ENCODE measurements at places on chromosomes 6 and 20.
A peak's percentile ranks its signal among the peaks of the same experiment; 100 is the strongest.

GRCh38 chr20:36320898-36321695 is 15.0 kb downstream of the DLGAP4 start:
- no peak for DNase-seq

DNA sequence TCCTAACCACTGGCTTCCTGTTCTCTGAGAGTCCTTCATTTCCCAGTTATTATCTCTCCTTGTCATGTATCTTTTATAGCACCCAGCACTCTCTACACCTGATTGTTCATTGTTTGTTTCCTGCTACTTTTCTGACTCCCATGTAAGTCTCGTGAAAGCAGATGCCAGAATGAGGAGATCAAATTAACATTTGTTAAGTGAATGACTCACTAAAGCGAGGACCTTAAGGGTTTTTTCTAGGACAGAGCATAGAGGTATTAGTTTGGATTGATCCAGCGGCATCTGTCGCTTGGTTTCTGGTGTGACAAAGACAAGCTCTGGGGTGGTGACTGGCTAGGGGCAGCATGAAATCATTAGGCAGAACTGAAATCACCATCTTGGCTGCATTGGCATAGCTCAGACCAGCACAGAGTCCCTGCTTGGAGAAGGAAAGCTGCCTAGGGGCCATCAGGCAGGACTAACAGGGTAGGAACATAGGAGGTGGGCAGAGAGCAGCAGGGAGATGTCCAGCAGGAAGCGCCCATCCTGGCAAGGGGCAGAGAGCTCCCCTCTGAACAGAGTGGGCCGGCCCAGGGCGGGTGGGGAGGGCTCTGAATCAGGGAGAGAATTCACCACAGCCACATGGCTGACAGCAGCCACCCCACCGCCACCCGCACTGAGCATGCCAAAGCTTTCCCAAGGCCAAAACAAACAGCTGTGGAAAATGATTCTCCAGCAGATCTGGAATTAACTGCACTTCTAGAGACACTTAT is 97.1 kb upstream of the CEP85L start:
- no peak for DNase-seq

GRCh38 chr6:75268121-75268987 is 16.2 kb downstream of the TMEM30A start:
- DNase-seq, result no peak

DNA sequence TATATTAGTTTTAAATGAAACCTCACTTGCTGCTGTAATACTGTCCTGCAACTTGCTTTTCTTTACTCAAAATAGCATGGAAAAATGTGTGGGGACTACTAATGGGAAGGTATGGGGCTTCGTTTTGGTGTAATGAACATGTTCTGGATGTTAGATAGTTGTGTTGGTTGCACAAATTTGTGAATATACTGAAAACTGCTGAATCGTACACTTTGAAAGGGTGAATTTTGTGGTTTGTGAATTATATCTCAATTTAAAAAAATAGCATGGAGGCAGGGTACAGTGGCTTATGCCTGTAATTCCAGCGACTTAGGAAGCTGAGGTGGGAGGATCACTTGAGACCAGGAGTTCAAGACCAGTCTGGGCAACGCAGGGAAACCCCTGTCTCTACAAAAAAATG is 2.3 kb downstream of the BCAS4 start:
- DNase-seq, result no peak

DNA sequence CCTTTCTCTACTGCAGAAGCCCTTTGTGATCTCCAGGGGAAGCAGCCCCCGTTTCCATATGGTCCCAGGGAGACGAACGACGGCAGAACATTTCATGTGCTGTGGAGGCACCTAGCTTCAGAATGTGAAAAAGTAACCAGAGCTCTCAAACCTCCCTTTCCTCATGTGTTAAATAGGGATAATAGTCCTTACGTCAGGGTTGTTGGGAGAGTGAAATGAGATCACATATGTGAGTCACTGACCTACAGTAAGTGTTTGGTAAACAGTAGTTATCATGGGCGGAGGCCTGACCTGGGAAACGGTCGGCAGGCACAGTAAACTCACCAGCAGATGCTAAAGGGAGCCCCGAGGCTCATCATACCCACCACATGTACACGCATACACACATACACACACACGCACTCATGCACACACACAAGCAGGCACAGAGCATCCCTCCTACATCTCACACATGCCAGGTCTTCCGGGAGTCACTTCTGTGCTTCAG is 89.7 kb downstream of the LY86 start:
- DNase-seq, result no peak

GRCh38 chr20:9149796-9150195 is 80.9 kb downstream of the PLCB4 start:
- no peak for DNase-seq

DNA sequence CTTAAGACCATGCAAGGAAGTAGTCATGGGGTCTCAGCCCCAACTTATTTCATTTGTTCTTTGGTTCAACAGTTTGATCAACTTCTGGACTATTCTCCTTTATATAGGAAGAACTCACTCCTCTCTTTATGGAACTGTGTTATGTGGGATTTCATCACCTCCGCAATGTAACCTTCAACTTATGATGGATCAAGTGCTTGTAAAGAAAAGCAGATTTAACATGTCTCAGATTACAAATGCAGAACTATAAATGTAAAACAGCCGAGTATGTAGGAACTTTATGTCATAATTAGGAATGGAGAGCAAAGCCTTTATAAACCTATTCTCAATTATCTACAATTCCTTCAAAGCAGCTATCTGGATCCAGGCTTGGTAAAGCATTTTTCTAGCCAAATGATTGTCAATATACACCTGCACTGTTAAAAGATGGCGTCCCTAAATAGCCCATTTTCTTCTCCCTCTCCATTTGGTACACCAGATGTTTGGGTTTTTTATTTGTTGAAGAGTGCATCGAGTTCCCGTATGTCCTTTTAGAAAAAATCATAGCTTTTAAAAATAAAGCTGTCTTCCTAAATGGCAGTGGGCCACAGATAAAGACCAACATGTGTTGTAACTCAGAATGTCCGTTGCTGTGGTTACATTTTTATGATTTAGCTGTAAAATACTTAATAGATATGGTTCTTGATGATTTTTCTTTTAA is 985.1 kb upstream of the SLC35B3 start:
- DNase-seq, result no peak

GRCh38 chr6:53943395-53943794 is 148.6 kb downstream of the LRRC1 start:
- DNase-seq, result peak; percentile 76

DNA sequence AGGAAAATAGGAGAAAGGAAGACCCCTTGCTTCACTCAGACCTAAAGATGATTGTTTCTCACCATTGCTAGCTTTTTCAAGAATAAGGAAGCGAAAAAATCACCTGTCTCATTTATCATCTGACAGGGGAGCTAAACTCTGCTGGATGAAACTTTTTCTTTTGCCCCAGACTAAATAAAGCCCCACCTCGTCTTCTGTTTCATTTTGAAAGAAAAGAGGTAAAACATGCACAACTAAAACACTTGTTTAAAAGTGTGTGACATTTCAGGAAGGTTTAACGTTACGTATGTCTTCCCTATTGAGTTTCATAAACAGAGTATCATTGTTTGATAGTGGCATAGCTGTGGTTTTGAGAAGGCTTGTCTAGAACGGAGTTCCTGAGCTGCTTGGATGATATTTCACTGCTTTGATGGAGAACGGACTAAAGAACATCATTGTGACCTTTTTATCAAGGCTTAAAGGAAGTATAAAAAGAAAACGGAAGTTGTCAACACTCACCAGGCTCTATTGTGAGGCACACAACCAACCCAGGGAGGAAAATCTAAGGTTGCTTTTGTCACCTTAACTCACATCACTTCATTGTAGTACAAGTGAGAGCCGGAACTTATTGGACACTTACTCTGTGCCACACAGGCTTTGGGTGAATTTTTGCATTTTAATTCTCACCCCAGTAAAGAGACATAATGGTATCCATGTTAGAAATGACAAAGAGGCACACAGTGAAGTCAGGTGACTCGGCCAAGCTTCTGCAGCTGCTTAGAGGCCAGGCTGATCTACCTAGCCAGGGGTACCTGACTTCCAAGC is 29.5 kb downstream of the TSHZ2 start:
- DNase-seq, result no peak

DNA sequence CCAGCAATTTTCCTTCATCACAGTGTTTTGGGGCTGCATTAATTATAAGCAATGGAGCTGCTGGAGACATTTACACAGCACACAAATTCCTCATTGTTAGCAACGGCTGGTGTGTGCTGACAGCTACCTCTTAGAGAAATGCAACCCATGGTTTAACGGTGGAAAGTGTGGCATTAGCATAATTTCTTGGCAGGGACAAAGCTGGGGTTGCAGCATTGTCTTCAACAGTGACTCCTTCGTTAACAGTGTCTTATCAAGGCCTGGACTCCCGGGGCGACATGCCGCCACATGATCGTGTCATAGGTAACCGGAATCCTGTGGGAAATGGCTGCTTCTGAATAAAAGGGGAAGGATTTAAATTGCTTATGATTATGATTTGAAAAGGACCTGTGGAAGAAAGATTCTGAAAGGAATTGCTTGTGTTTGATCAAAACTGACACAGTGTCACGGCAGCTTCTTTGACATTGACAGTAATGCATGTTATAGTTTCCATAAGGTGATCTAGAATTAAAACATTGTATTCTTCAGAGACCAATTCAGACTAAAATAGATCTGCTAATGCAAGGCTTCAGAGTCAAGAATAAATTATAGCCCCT is 128.0 kb downstream of the UST start:
- peak; percentile 7 for DNase-seq

GRCh38 chr6:154931711-154932424 is 63.2 kb upstream of the TIAM2 start:
- DNase-seq, result no peak

DNA sequence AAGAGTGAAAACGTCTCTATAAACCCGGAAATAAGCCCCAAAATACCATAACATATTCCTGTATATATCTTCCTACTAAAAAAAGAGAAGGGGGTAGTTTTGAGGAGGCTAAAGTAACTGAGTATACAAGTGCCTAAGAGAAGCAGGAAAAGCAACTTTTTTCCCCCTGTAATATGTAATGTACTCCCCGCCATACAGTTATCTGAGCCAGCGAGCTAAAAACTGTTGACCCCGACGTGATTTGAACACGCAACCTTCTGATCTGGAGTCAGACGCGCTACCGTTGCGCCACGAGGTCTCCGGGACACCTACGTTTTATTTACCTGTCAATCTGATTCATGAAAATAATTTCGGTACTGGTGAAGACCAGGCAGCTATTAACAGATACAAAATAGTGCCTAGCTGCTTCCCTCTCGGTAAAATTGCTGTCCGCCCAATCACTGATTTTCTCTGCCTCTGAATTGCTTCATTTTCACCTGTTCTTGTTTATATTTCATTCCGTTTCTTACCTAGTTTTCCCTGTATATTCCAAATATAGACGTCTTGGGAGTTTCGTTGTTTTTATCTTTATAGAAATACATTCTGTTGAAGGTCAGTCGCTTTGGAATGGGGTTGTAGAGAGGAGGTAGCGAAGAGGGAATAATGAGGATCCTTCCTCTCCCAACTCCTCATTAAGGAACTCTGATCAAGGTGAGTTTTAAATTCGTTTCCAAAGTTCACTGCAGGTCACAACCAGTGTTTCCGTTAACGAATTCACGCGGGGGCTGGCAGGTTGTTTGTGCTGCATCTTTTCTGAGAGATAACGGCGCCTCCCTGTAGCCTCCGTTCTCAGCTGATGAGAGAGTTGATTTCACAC is 33.6 kb upstream of the BTN3A2 start:
- no peak for DNase-seq

DNA sequence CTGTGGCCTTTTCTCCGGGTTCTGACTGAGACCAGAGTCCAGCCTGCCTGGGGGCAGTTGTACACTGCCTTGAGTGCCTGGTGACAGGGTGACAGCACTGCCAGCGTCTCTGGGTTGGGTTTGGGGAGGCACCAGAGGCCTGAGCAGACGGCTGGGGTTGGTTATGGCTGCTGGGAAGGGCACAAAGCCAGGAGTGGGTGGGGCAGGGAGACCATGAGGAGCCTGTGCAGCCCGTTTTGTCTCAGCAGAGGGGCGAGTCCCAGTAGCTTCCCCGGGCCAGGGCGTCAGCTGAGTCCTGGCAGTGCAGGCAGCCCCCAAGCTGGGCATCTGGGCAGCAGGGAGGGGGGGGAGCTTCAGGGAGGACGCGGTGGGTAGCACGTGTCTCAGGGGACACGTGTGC is 15.3 kb upstream of the SULF2 start:
- no peak for DNase-seq

GRCh38 chr20:21739161-21739560 is 33.7 kb downstream of the PAX1 start:
- DNase-seq, result no peak

- no peak for DNase-seq
These were observed 47.7 kb upstream of the PLCB4 start for GRCh38 chr20:9021216-9021615.
